ENCODE measurements at places on chromosomes 5 and 9.

DNA sequence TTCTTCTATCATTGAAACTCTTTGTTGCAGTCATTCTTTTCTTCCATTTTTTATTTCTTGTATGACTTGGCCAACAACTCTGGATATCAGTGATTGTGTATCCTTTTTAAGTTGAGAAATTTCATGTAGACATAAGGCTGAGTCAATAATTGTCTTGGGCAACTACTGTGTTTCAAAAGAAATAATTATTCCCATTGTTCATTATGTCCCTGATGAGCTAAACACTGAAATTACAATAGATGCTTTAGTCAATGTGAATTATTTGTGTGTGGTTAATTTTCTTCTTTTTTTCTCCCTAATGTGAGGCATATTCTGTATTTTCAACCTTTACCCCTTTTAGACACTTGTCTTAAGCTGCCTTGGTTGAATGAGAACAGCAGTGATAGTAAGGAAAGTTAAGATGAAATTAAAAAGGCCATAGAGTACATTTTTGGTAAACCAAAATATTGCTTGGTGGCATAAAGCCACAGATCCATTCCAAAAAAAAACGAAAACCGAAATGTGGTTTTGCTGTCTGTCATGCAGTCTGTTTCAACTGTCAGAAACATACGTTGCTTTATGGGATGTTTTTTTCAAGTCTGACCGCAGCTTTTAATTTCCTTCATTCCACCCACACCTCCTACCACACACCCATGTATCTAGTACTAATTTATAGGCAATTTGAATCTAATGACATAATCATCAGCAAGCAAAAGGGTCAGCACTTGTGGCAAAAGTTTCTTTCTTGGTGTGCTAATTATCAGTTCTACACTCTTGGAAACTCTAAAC lies 21.1 kb downstream of the TLE4 start:
- H3K36me3 ChIP-seq, result peaks cover 4% of the 10 kb centered on the region
- H3K4me3 ChIP-seq, result no peak overlapping the region
- H3K4me1 ChIP-seq, result no peaks in the 10 kb centered on the region
- no peaks in the 10 kb centered on the region for H3K27me3 ChIP-seq
- no peak for DNase-seq

- no peaks in the 10 kb centered on the region for H3K36me3 ChIP-seq
- H3K4me3 ChIP-seq, result no peak overlapping the region
- no peak overlapping the region for H3K27ac ChIP-seq
- DNase-seq, result no peak
Measured at GRCh38 chr5:43209060-43209459, 17.0 kb downstream of the NIM1K start.

DNA sequence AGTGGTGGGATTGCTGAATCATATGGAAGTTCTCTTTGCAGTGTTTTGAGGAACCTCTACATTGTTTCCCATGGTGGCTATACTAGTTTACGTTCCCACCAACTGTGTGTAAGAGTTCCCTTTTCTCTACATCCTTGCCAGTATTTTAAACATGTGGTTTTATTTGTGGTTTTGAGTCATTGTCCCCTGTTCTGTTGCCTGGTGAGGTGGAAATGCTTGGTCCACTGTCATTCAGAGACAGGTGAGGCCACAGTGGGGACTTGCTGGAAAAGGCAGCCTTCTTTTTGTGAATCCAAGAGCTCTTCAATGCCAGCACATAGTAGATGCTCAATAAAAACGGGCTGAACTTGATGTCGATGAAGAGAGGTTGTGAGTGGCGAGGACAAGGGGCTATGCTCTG lies 44.2 kb downstream of the SH3PXD2B start:
- H3K27ac ChIP-seq, result no peak overlapping the region
- peaks cover 21% of the 10 kb centered on the region for H3K4me1 ChIP-seq
- H3K27me3 ChIP-seq, result no peaks in the 10 kb centered on the region

DNA sequence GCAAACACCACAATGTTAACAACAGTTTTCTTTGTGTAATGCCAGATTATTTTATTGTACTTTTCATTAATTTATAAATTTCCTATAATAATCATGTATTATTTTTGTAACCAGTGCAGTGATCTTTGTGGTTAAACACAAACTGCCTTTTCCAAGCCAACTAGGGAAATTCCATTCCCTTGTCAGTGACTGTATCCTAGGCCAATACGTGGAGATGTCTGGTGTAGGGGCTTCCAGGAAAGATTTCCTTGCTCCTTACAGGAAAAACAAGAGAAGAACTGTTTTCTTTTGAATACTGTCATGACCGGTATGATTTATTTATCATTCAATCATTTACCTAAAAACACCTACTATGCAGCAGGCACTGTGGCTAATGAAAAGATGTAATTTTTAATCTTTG lies 31.4 kb downstream of the FANCC start:
- H3K36me3 ChIP-seq, result no peaks in the 10 kb centered on the region
- peak; percentile 51 for DNase-seq
- peak overlapping the region; percentile 62 for H3K27ac ChIP-seq
- no peaks in the 10 kb centered on the region for H3K27me3 ChIP-seq
- no peak overlapping the region for H3K4me3 ChIP-seq
- H3K4me1 ChIP-seq, result peaks cover 2% of the 10 kb centered on the region

DNA sequence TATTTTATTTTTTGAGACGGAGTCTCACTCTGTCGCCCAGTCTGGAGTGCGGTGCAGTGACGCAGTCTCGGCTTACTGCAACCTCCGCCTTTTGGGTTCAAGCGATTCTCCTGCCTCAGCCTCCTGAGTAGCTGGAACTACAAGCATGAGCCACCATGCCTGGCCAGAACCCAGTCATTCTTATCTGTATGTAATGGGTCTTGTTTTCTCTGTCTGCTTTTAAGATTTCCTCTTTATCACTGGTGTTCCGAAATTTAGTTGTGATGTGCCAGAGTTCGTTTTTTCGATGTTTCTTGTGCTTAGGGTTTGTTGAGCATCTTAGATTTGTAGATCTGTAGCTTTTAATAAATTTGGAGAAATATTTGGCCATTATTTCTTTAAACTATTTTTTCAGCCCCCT lies 19.2 kb downstream of the SLC25A25 start:
- no peak overlapping the region for H3K27ac ChIP-seq
- no peak overlapping the region for H3K4me3 ChIP-seq
- H3K36me3 ChIP-seq, result peaks cover 6% of the 10 kb centered on the region
- H3K4me1 ChIP-seq, result peaks cover 11% of the 10 kb centered on the region
- no peaks in the 10 kb centered on the region for H3K27me3 ChIP-seq

DNA sequence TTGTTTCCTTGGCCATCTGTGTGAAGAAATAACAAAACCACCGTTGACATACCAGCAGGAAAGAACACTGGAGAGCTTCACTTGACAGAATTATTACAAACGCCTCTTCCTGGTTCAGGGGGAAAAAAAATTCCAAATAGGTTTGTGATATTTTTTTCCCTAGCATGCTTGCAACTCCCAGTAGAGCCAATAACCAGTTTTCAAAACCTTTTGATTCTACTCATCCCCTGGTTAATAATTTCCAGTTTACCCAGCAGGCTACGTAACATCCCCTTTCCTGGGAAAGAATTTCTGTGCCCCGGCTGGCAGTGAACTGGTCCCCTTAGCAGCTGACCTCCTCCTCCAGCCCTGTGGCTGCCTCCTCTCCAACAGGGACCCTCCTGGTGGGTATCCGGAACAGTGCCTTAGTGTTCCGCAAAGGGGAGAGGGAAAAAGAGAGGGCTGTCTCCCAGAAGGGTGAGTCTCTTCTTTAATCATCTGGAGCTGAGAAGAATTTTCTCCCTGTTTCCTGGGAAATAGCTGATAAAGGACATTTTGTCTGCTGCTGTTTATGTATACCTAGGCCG lies 72.8 kb upstream of the BOD1 start:
- DNase-seq, result no peak
- no peak overlapping the region for H3K4me3 ChIP-seq
- H3K27me3 ChIP-seq, result no peaks in the 10 kb centered on the region

DNA sequence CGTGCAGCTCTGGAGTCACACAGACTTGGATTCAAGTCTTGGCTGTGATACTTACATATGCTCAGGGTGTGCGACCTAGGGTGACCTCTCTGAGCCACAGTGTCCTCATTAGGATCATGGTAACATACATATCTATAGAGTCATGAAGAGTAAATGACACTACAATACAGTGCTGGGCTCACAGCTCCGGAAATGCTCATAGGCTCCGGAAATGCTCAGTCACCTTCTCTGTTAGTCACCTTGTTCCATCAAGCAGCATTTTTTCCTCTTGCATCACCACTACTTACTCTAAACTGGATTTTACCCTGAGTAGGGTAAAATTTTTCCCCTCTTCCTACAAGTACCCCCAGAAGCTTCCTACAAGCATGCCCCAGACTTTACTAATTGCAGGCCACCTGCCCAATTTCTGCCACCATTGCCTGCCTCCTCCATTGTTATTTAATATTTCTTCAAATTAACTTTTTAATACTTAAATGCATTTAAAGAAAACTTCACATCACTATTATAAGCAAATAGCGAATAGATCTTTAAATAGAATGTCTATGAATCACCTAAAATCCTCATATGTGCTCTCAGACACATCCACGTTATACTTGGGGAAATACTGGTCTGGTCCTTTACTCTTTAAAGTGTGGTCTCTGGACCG lies 147.6 kb upstream of the SPRY4 start:
- H3K27me3 ChIP-seq, result no peaks in the 10 kb centered on the region
- H3K36me3 ChIP-seq, result no peaks in the 10 kb centered on the region
- DNase-seq, result peak; percentile 94
- H3K27ac ChIP-seq, result no peak overlapping the region
- no peak overlapping the region for H3K4me3 ChIP-seq

DNA sequence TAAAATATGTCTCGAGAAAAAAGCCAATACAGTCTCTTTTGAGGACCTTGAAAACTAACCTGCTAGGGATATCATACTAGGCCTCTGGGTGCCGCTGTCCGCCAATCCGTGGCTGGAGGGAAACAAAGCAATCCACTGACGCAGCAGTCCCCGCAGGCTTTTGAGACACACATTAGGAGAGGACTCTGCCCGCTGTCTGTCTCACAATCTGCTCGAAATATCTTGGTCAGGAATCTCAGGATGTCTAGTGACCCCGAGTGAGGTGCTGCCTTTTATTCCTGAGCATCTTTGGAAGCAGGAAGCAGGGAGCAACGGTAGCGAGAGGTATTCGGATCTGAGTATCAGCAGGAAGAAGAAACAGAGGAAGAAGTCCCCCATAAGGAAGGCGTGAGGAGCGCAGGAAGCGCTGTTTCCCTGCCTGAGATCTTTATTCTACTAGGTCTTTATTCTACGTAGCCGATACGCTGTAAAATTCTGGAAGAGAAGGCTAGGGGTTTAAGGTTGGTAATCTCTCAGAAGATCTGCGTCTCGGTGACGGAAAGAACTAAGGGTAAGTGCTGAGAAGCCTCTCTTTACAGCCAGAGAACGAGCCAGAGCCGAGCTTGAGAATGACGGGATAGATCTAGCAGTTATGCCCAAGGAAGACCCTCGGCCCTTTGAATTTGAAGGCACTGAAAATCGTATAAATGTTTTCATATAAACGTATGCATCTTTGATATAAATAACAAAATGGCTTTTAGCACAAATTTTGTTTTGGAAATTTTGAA lies 4.0 kb upstream of the PCDHGA1 start:
- no peaks in the 10 kb centered on the region for H3K4me1 ChIP-seq
- no peaks in the 10 kb centered on the region for H3K27me3 ChIP-seq
- no peaks in the 10 kb centered on the region for H3K36me3 ChIP-seq
- H3K4me3 ChIP-seq, result peak overlapping the region; percentile 76
- DNase-seq, result peak; percentile 35

DNA sequence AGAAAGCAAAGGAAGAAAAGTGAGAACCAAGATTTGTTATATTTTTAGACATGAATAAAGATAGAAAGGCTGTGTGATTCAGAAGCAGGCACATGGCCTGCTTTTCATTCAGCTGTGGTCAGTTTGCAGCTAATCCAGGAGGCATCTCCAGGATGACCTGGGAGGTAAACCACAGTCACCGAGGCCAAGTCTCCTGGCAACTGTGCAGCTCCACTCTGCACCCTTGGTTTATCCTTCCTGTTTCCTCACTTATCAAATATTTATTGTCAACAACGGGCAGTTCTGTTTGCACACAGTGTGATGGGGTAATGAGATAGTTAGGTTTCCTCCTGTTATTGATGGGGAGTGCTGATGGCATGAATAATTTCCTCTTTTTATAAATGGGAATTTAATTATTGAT lies 243.0 kb downstream of the PSAT1 start:
- no peaks in the 10 kb centered on the region for H3K27me3 ChIP-seq
- H3K4me1 ChIP-seq, result peaks cover 3% of the 10 kb centered on the region
- DNase-seq, result peak; percentile 76

- H3K27ac ChIP-seq, result no peak overlapping the region
- no peak for DNase-seq
- H3K4me1 ChIP-seq, result peaks cover 2% of the 10 kb centered on the region
- no peak overlapping the region for H3K4me3 ChIP-seq
Measured at GRCh38 chr5:172492097-172492840, 37.9 kb upstream of the SH3PXD2B start.

- H3K27me3 ChIP-seq, result no peaks in the 10 kb centered on the region
- no peaks in the 10 kb centered on the region for H3K36me3 ChIP-seq
- no peaks in the 10 kb centered on the region for H3K4me1 ChIP-seq
- DNase-seq, result no peak
Measured at GRCh38 chr5:45089870-45090269, 281.1 kb downstream of the MRPS30 start.

DNA sequence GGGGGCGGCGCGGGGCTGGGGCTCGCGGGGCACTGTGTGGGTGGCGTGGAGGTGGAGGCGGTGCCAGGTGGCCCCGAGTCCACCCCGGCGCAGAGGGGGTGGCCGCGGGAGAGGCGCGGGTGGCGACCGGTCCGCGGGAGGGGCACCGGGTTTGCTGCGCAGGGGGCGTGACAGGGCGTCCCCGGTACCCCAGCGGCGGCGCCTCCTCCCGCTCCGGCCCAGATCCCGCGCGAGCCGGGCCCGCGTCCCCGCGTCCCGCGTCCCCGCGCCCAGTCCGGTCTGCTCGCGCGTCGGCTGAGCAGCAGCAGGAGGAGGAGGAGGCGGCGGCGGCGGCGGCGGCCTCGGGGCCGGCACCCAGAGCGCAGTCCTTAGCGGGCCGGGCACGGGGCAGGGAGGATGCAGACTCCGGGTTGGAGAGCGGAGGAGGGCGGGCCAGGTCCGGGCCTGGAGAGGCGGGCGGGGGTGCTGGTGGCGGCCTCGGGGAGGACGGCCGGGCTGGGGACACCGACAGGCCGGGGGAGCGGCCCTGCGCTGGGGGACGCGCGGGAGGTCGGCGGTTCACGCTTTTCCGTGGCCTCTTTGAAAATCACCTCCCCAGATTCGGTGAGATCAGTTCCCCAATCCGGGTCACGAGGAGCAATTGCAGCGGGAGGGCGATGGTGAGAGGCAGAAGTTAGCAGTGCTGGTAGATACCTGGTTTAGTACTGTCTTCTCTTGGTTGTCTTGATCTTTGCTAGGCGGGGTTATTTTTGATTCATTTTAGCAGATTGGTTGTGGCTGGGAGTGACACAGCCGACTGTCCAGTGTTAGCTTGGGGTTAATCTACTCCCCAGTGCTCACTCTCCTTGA lies 1.7 kb downstream of the TRIO start:
- H3K4me1 ChIP-seq, result peaks cover 18% of the 10 kb centered on the region
- H3K27me3 ChIP-seq, result no peaks in the 10 kb centered on the region
- peak; percentile 87 for DNase-seq
- peaks cover 3% of the 10 kb centered on the region for H3K36me3 ChIP-seq
- H3K27ac ChIP-seq, result peak overlapping the region; percentile 77
